ENCODE measurements at places on chromosomes 3 and 15. TPM values are rescaled to one million over a fixed set of nuclear protein-coding genes. Genes with fewer than 3 reads are reported as not detected.

DNA sequence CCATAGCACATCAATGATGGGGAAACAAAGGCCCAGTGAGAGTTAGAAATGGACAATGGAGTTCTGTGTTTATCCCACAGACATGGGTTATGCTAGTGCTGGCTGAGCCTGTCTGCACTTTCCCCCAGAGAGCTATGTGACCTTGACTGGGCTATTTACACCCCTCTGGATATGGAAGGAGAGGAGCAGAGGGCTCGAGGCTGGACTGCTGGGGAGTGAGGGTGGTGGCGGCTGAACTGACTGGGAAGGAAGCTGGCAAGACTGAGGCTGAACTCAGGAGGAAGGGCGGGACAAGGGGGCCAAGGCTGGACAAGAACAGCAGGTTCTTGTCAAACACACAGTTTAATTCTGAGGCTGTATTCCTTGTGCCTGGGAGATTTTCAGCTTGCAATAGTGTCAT, 10.8 kb upstream of the INSYN1 start:
- no peaks in the 10 kb centered on the region for H3K36me3 ChIP-seq
- H3K4me1 ChIP-seq: no peaks in the 10 kb centered on the region
- no peak overlapping the region for H3K4me3 ChIP-seq
- no peak for DNase-seq
- no peak overlapping the region for H3K27ac ChIP-seq

DNA sequence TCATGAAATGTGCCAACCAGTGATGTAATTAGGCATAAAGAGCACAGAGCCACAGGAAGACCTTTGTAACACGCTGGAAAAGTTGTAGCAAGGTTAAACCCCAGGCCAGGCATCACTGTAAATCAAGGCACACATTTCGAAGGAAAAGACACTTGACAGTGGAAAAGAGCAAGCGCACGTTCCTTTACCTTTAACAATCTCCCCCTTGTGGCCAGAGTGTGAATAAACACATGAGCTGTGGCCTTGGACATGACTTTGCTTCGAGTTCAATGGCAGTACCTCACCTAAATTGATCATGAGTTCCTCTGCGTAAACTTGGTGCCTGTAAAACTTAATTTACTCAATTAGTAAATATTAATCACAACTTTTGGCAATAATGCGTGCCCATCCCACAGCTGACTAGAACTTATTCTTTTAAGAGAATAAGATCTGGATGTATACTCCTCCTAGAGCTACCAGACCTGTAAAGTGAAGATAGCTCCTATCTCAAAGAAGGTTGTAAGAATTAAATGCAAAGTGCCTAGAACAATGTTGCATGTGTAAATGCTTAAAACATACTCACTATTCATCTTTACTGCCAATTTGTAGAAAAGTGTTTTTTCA, 757.0 kb upstream of the NECTIN3 start:
- H3K4me3 ChIP-seq: no peak overlapping the region
- H3K4me1 ChIP-seq: no peaks in the 10 kb centered on the region
- no peak for DNase-seq
- no peak overlapping the region for H3K27ac ChIP-seq
- no peaks in the 10 kb centered on the region for H3K36me3 ChIP-seq

GRCh38 chr3:136576279-136577009, 175.7 kb downstream of the STAG1 start:
- no peak overlapping the region for H3K4me3 ChIP-seq
- no peak overlapping the region for H3K27ac ChIP-seq
- H3K36me3 ChIP-seq: no peaks in the 10 kb centered on the region
- H3K27me3 ChIP-seq: no peaks in the 10 kb centered on the region

GRCh38 chr3:50146316-50146901, 8.7 kb upstream of the SEMA3F start:
- H3K4me3 ChIP-seq: no peak overlapping the region
- no peak for DNase-seq
- H3K36me3 ChIP-seq: no peaks in the 10 kb centered on the region
- H3K4me1 ChIP-seq: peaks cover 3% of the 10 kb centered on the region
- no peak overlapping the region for H3K27ac ChIP-seq
- H3K27me3 ChIP-seq: no peaks in the 10 kb centered on the region

DNA sequence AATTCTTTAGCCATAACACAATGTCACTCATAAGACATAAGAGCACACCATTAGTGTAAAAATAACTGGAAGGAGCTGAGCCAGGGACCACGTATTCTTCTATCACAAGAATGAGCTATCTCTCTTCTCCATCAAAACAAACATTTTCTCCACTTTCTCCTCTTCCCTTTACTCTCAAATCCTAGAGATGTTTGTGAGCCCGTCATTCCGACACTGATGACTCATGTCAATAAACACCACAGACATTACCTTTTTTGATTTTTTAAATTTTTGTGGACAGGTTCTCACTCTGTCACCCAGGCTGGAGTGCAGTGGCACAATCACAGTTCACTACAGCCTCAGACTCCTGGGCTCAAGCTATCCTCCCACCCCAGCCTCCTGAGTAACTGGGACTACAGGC, 86.6 kb downstream of the MEX3B start:
- no peak overlapping the region for H3K4me3 ChIP-seq
- H3K4me1 ChIP-seq: no peaks in the 10 kb centered on the region
- H3K36me3 ChIP-seq: no peaks in the 10 kb centered on the region
- no peak overlapping the region for H3K27ac ChIP-seq
- no peaks in the 10 kb centered on the region for H3K27me3 ChIP-seq

DNA sequence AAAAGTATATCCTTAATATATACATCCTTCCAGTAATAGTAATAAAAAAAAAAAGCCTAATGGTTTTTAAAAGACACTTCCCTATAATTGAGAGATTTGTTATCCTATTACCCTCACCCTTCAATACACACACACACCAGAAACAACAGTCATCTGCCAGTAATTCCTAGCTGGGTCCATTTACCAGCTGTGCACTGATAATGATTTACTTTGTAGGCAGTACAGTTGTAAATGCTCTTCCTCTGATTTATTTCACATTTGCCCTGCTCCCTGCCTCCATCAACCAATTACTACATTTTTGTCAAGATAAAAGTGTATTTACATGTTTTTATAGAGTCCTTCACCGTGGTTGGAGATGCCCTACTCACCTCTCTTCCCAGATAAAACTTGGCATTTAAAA, 12.4 kb downstream of the TPM1 start:
- H3K4me1 ChIP-seq: peaks cover 55% of the 10 kb centered on the region
- peak overlapping the region; percentile 86 for H3K27ac ChIP-seq
- DNase-seq: no peak
- no peaks in the 10 kb centered on the region for H3K27me3 ChIP-seq
- H3K36me3 ChIP-seq: peaks cover 48% of the 10 kb centered on the region

DNA sequence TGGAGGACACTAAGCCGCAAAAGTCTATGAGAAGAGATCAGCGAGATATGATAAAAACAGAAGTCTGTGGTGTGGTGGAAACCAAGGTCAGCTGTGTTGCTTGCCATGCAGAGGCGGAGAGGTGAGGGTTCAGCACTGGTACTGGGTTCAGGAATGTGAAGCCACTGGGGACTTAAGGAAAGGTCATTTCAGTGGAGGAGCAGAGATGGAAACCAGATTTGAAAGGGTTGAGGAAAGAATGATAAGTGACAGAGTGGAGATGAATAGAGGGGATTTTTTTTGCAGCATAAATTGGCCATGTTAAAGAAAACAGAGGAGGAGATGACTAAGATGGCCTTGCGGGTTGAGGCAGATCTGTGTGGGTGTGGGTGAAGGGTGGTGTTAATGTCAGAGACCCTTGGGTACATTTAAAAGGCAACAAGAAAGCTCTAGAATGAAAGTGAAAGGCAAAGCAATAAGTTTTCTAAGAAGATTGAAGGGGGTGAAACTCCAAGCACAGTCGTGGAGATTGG, 265.5 kb downstream of the ADAMTSL3 start:
- H3K36me3 ChIP-seq: peaks cover 6% of the 10 kb centered on the region
- H3K4me3 ChIP-seq: no peak overlapping the region
- no peaks in the 10 kb centered on the region for H3K4me1 ChIP-seq
- H3K27me3 ChIP-seq: no peaks in the 10 kb centered on the region
- H3K27ac ChIP-seq: no peak overlapping the region
- no peak for DNase-seq

DNA sequence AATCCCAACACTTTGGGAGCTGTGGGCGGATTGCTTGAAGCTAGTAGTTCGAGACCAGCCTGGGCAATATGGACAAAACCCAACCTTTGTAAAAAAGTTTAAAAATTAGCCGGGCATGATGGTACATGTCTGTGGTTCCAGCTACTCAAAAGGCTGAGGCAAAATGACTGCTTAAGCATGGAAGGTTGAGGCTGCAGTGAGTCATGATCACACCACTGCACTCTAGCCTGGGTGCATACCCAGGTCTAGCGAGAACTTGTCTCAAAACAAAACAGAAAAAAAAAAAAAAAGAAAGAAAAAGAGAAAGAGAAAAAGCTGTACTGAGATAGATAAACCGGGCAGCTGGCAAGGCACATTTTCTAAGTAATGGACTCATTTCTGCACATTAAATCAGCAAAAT, 10.6 kb downstream of the ARPP19 start:
- H3K27ac ChIP-seq: no peak overlapping the region
- peaks cover 3% of the 10 kb centered on the region for H3K4me1 ChIP-seq
- H3K4me3 ChIP-seq: no peak overlapping the region
- no peaks in the 10 kb centered on the region for H3K27me3 ChIP-seq

DNA sequence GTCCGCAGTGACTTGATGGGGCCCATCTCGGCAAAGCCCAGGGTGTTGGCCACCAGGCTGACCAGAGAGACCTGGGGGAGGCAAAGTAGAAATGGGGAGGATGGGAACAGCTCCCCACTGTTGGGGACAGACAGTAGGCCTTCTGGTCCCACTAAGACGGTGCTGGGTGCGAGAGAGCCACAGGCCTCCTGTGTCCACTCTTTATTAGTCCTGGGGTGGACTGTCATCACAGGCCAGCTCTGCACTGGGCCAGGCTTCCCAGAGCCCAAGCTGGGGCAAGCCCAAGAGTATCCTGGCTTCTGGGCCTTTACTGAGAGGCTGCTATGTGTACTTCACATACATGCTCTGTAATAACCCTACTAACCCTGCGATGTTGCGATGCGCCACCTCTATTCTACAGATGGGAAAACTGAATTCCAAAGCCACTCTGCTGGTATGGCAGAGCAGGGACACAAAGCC, 66.4 kb downstream of the EXOG start:
- H3K27ac ChIP-seq: no peak overlapping the region
- H3K27me3 ChIP-seq: no peaks in the 10 kb centered on the region
- H3K4me3 ChIP-seq: no peak overlapping the region

DNA sequence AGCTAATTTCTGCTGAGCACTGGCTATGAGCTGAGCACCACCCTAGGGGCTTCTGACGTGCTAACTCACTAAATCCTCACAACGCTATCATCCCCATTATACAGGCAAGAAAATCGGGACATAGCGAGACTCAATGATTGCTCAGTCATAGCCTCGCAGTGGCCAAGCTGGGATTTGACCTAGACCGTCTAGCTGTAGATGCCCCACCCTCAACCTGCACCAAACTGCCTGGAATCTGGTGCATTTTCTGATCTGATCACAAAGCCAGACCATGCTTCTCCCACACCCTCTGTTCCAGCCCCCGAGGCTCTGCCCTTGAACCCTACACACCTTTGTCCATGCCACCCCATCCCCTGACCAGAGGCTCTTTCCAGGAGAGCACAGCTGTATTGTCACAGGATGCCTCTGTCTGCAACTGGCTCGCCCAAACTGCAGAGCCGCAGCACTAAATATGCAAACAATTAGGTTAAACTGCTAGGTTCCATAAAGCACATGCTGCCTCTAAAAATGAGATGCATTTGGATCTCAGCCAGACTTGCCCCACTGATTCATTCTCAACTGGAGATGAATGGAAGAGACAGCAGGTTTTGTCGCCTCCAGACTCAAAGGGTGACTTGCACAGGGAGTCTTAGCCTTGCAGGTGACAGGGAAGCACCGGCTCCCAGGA, 95.2 kb downstream of the NUP210 start:
- H3K27ac ChIP-seq: no peak overlapping the region
- no peaks in the 10 kb centered on the region for H3K4me1 ChIP-seq
- no peak for DNase-seq
- no peak overlapping the region for H3K4me3 ChIP-seq
- H3K36me3 ChIP-seq: no peaks in the 10 kb centered on the region

DNA sequence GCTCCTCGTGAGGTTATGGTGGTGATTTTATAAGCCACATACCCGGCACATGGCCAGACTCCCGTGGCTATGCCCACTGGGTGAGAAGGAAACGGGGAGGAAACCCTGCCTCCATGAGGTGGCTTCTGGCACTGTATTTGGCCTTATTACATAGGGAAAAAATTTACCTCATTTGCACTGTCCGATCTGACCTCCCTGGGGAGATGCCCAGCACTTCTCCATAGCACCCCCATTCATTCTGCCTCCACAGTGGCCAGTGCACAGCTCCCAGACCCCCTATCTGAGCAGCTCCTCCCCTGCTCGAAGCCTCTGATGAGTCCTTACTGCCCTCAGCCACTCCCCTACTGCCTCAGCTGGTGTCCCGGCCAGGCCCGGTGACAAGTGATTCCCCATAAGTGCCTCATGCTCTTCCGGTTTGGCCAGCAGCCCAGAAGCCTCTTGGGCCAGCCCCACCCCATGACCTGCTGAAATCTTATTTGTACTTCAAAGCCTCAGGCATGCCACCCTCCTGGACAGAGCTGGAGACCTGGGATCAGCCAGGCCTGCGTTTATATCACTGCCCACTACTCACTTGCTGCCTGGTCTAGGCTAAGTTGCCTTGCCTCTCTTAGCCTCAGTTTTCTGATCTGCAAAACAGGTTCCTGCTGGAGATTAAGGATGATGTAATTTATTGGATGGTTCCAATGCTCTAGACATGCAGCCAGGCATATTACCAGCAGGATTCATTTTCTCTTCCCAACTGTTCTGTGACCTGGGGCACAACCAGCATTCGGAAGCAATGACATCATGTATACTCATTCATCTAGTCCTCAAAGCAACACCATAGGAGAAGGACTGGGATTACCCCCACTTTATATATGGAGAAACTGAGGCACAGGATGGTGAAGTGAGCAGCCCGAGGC, 30.6 kb upstream of the SLC6A6 start:
- H3K27me3 ChIP-seq: no peaks in the 10 kb centered on the region
- no peaks in the 10 kb centered on the region for H3K36me3 ChIP-seq
- H3K4me1 ChIP-seq: no peaks in the 10 kb centered on the region
- no peak overlapping the region for H3K27ac ChIP-seq
- no peak overlapping the region for H3K4me3 ChIP-seq

DNA sequence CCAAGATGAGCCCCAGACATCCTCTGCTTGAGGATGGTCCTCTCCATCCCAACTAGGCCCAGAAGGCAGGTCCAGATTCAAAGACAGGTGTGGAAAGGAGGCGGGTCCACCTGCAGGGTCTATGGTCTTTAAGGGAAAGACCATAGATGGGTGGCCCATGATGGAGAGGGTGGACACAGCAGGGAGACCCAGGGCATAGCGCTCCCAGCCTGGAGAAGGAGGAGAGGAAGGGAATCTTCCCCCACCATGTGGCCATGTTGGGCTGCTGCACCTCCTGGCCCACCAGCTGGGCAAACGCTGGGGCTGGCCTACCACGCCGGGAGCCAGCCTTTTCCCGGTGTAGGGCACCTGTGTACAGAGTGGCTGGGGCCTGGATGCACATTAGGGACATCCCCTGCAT, 265.2 kb upstream of the TLE3 start:
- H3K4me3 ChIP-seq: no peak overlapping the region
- no peaks in the 10 kb centered on the region for H3K4me1 ChIP-seq
- H3K27me3 ChIP-seq: no peaks in the 10 kb centered on the region
- DNase-seq: no peak
- no peaks in the 10 kb centered on the region for H3K36me3 ChIP-seq

Gene P2RY14
- 2.7 TPM for total RNA-seq

Gene PROK2
- total RNA-seq: not detected

Gene SLC28A1
- not detected for total RNA-seq

Gene MST1R
- total RNA-seq: not detected

Gene TTLL3
- total RNA-seq: 47.0 TPM

Gene SPTBN5
- total RNA-seq: 1.5 TPM

Gene SLC22A14
- not detected for total RNA-seq

Gene CCNB2
- total RNA-seq: not detected

Gene MAGI1
- 28.4 TPM for total RNA-seq

Gene NCK1
- 45.6 TPM for total RNA-seq
